ENCODE measurements at places on chromosomes 2 and 18.

GRCh38 chr2:128745946-128746345 is 427.3 kb upstream of the HS6ST1 start:
- DNase-seq, result no peak

DNA sequence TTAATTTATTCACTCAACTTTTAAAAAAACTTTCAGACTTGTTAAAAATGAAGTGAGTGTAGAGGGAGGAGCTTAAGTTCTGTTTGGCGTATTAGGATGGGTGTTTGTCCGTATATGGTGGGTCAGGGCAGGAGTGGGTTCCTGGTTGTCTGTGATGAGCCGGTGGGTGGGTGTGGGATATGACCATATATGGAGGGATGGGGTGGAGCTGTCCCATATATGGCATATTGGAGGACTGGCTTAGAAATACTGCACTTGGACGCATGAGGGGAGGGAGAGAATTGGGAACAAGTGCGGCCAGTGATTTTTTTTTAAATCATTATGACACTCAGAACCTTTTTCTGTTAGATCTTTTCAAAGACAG is 1.5 kb downstream of the KDM3A start:
- peak; percentile 80 for DNase-seq

DNA sequence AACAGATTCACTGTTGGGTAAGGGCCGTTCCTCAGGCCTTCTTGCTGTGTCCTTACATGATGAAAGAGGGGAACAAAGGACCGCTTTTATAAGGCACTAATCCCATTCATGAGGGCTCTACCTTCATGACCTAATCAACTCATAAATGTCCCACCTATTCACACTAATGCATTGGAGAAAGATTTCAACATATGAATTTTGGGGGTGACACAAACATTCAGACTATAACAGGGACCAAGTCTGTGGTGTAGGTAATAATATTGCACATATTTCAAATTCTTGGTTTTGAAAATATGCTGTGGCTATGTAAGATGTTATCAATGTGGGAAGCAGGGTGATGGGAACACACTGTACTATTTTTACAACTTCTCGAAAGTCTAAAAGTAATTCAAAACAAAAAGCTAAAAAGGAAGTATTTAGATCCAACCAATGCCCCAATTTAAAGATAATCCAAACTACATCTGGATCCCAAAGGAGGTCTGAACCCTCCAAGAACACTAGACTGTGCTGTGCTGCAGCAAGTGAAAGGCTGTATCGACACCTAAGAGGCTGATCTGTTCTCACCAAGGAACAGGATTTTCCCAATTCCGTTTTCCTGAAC is 82.4 kb upstream of the TGIF1 start:
- no peak for DNase-seq

- no peak for DNase-seq
Observed at GRCh38 chr18:13982126-13982525, 66.8 kb upstream of the MC2R start.

DNA sequence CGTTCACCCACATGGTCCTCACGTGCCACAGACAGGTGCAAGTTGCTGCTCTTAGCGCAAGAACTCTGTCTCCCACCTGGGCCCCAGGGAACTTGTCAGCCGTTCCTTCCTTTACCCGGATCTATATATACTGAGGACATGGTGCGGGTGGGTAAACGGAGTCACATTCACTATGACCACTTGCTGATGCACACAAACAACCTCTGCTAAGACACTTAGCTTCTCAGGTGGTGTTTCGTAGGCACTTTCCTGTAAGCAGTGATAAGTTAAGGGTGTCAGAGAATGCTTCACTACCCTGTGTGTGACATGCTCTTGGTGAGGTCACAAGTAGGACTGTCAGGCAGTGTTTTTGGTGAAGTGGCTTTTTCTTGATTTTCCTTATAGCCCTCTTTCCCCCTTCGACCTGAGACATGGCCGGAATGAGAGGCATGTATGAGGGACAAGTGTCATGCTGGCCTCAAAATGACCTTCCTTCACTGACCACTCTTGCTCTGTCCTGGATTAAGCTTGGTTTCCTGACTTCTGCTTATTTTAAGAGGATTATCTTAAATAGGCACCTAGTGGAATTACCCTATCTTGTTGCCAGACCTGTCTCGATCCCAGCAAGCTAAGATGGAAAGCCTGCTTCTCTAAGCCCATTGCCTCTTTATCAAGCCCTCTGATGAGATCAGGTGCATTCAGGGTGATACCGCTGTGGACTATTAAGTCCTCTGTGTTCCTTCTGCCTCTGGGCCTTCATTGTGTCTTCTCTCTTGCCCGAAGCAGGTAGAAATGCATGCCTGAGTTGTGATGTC is 97.1 kb upstream of the CELF4 start:
- no peak for DNase-seq

GRCh38 chr2:174873471-174873870 is 109.2 kb upstream of the CHRNA1 start:
- no peak for DNase-seq

GRCh38 chr2:214730800-214731407 is 78.6 kb downstream of the BARD1 start:
- DNase-seq, result no peak
